Activated naive CD4-positive, alpha-beta T cell treated with Interleukin-2 at 50 U/mL for 16 hours (primary cell): ENCODE measurements at places on chromosomes 5 and 9.

- DNase-seq = no peak
Observed at GRCh38 chr5:4717446-4717845, 422.7 kb upstream of the ADAMTS16 start.

DNA sequence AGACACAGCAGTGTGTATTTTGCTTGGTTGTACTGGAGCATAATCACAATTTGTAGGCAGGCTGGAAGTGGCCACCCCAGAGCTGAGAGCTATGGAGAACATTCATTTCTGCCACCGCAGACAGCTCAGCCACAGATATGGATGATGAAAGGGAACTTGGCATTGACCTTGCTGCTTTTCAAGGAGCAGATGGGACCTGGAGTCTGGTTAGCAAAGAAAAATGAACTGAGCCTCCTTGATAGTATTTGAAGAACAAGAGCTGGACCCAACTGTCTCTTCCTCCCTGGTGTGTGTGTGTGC lies 395.2 kb upstream of the ZNF462 start:
- no peak for DNase-seq

GRCh38 chr9:15965246-15965745 lies 412.5 kb downstream of the CCDC171 start:
- no peak for DNase-seq

DNA sequence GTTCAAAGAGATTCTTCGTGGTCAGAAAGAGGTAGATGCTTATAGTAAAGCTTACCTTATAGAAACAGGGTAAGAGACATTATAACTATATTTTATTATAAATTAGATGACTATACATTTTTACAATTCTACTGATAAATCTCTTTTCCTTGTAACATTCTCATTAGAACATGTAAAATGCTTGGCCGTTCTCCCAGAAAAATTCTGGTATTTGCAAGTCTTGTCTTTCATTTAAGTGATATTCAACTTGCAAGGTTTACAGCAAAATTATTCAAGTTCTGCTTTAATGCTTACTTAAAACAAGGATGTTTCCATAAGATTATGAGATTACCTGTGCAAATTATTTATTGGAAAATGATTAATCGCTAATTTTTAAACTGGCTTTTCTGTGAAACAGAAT lies 41.3 kb upstream of the CDH18 start:
- no peak for DNase-seq

- DNase-seq = no peak
Observed at GRCh38 chr9:127154003-127154389, 31.6 kb upstream of the ANGPTL2 start.

- DNase-seq = no peak
Observed at GRCh38 chr9:135178498-135178897, 91.0 kb downstream of the OLFM1 start.

DNA sequence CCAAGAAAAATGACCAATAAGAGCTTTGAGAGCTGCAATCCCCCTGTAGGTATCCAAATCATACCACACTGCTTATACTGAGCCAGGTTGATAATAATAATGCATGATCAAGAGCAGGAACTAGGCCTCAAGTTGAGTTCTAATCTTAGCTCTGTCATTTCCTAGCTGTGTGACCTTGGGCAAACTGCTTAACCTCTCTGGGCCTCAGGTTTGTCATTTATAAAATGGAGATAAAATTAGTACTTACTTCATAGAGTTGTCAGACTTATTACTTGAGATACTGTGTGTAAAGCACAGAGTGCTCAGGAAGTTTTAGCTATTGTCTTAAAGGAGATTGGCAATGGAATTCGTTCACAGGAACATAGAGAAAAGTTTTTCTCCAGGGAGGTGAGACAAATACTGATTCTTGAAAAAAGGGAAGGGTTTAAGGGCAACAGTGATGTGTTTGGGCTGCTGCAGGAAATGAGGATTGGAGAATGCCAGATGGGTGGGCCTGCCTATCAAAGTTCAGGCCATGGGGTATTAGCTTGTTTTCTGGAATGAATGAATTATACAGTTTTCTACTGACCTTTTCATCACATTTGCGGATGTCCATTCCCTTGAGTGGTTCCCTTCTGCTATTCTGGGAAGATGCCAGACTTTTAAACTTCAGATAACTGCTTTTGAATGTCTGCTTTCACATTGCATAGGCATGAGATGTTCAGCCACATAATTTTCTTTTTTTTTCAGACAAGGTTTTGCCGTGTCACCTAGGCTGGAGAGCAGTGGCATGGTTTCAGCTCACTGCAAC lies 10.2 kb upstream of the ATP6V0E1 start:
- DNase-seq = no peak

GRCh38 chr5:15929611-15930263 lies 249.9 kb downstream of the MARCHF11 start:
- DNase-seq = no peak

DNA sequence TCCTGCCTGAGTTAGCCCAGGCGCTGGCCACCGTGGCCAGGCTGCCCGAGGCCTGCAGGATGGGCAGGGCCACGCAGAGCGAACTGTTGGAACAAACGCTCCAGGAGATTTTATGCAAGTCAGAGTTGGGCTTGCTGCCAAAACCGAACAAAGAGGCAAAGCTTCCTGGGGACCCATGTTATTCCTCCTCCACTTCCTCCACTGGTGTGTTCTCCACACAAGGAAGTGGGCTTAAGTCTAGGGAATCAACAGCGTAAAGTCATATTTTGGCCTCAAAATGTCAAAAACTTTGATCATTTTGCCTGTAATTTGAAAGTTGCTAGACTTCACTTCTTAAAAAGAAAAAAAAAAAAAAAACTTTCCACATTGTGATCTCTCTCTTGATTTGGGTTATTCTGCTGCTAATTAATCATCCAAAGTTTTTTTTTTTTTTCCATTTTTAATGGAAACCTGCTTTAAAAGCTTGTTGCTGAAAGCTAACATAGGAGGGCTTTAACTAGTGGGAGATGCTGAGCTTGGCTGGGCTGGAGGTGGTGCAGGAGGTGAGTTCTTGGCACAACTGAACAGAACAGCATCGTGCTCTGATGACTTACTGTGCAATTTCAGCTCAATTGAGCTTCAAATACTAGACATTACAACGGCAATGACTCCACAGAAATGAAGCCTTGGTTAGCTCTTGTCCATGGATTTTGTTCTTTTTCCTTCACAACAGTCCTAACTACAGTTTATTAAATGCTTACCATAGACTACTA lies 73.0 kb downstream of the PTPDC1 start:
- no peak for DNase-seq

DNA sequence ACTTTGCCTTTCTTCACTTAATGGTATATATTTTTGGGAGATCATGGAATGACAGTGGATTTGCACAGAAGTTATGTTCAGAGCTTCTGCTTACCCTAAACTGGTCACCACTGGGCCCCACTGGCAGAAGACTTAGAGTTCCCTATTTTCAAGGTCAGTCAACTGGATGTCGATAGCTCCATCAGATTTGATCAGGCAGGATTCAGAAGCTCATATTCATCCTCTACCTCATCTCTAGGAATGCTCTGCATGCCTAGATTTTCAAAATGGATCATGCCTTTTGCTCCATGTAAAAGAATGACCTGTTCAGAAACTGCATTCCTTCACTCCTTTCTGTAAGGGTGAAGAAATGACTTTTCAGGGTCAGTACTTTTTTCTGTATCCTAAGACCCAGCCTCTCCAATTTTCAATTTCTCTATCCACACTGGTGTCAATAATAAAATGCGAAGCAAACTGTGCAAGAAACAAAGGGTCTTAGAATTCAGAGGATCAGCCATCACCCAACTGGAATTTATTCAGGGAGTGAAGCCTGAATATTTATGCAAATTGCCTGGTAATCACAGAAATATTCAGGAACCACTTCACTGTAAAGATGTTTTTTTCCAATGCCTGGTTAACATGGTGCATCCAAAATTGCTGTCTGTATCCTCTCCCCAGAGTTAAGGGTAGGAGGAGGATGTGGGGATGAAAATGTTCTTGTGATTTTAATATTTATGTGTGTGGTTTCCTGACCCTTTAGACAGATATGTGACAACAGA lies 125.4 kb downstream of the DOCK2 start:
- no peak for DNase-seq
